B cell (primary cell): ENCODE measurements at places on chromosomes 2 and 18. TPM values are rescaled to one million over a fixed set of nuclear protein-coding genes. Genes with fewer than 3 reads are reported as not detected.

KIAA2012 gene
- total RNA-seq: not detected in 2 replicates

GREB1 gene
- total RNA-seq: 0.34 and 0.39 TPM in 2 replicates

IL1R2 gene
- not detected in 2 replicates for total RNA-seq

DTNA gene
- not detected in 2 replicates for total RNA-seq

SP140L gene
- 154 and 167 TPM in 2 replicates for total RNA-seq

CNRIP1 gene
- not detected in 2 replicates for total RNA-seq
